Inflammatory macrophage treated with lipopolysaccharide for 1 hour (primary cell): ENCODE measurements at places on chromosomes 2 and 18.
A peak's percentile ranks its signal among the peaks of the same experiment; 100 is the strongest.

GRCh38 chr2:54691445-54692135 is 31.9 kb upstream of the EML6 start:
- no peak for DNase-seq

- DNase-seq = no peak
Measured at GRCh38 chr2:149559341-149560068, 28.1 kb downstream of the MMADHC start.

- DNase-seq = no peak
Measured at GRCh38 chr2:105409717-105410116, 10.9 kb upstream of the FHL2 start.

DNA sequence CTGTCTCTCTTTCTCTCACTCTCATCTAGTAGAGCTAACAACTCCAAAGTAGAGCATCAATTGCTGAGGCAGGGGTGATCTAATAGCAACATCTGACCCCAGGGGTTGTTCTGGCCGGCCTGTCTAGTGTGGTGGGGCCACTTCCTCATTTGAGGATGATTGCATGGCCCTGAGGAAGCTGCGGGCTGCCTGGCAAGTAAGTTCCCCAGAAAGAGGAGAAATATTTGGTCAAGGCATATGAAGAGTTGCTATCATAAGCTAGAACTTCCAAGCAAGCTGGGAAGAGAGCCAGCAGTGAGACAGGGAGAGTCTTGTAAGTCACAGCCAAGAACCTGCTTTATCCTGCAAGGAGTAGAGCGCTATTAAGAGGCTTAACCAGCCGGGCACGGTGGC is 50.8 kb upstream of the TMEM87B start:
- peak; percentile 96 for DNase-seq

DNA sequence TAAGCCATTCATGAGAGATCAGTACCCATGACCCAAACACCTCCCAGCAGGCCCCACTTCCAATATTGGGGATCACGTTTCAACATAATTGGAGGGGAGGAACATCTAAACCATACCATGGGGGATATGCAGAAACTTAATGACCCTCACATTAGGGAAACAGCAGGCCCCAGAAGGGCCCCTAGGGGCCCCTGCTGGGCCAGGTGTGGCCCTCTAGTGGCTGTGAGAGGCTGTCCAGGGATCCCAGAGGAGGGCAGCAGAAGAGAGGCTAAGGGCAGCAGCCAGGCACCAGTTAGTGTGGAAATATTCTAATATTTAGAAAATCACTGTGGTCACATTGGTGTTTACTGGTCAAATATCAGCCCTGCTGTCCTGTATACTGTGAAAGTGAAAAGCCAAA is 49.3 kb upstream of the ANKRD44 start:
- no peak for DNase-seq

- DNase-seq = no peak
Measured at GRCh38 chr18:26854292-26854881, 11.1 kb downstream of the AQP4 start.

GRCh38 chr2:219111375-219112061 is 49.1 kb downstream of the NHEJ1 start:
- DNase-seq = no peak

DNA sequence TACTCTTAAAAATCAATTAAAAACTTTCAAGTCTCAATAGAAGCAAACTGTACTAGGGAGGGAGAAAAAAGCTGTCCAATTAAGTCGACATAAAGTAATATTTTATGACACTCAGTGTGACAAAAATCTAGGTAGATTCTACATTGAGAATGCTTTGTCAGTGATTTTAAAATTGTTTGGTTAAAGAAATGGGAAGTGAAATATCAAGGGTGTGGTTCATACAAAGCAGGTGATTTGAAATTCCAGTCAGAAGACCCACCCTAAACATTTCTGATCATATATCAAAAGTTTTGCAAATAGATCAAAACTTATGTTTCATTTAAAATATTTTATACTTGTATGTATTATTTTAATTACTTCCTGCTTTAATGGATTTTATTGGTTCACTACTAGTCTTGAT is 338.9 kb upstream of the DCC start:
- no peak for DNase-seq

DNA sequence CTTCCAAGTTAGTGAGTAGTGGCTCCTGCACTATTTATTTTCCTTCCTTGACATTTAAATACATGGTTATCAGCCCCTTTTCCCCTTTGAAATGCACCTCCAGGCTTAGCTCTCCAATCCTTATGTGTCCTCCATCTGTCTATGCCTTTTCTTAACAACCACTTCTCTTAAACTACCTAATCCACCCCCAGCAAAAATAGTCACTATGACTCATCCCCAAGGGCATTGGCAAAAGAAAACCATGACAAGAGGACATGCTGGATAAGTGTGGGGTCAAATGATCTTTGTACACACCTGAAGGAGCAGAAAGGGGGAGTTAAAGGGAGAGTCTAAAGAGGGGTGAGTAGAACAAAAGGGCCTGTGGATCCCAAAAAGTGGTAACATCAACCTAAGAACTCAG is 127.2 kb downstream of the ANKRD44 start:
- no peak for DNase-seq

DNA sequence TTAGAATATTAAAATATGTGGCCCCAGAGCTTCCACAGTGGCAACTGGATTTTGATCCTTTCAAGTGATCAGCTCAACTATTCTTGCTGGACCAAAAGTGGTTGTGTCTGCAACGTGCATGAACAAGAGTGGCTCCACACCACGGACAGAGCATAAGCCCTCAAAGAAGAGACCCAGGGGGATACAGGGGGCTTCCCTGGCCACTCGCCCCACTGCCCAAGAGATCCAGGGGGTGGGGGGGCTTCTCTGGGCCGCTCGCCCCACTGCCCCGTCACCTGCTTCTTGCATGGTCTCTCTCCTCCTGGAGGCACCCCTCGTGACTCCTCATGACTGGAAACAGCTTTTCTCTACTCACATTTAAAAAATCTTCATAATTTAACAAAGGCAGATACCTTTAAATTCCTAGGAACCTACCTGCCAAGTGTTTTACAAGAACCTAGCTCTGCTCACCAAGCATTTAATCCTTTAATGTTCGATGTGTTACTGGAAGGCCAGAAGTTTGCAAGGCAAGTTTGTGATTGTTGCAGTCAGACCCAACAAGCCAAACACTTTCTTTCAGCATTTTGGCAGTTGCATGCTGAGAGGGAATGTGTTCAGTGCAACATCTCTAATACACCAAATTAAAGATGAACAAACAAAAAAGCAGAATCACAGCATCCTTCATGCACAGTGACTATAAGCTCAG is 174.3 kb downstream of the BCL2 start:
- DNase-seq = no peak

DNA sequence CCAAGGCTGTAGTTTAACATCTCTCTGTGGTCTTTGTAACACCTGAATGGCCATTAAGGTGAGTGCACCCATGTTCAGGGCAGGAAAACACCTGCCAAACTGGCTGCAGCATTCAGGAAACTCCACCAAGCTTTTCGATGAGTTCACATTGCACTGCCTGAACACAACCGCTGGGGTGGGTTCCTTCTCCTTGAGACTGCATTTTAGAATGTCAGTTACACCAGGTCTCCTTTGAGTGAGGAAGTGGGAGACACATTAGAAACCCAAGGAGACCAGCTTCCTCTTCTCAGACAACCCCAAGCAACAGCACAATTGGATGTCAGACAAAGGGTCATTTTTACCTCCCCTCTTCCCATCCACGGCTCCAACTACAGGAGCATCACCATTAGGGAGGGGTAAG is 35.2 kb downstream of the CYRIA start:
- DNase-seq = peak; percentile 73

- DNase-seq = peak; percentile 64
Measured at GRCh38 chr18:47901624-47902362, 28.7 kb downstream of the SMAD2 start.

DNA sequence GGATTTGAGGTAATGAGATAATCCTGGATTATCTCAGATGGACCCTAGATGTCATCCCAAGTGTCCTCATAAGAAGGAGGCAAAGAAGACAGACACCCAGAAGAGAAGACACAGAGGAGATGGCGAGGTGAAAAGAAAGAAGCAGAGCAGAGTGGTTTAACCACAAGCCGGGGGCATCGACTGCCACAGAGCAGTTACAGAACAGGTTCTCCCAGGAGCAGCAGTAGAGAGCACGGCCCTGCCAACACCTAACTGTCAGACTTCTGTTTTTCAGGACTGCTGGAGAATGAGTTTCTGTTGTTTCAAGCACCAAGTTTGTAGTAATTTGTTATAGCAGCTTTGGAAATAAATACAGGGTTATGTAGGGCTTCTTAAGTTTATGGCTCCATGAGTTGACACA is 437.0 kb downstream of the THSD7B start:
- DNase-seq = no peak

DNA sequence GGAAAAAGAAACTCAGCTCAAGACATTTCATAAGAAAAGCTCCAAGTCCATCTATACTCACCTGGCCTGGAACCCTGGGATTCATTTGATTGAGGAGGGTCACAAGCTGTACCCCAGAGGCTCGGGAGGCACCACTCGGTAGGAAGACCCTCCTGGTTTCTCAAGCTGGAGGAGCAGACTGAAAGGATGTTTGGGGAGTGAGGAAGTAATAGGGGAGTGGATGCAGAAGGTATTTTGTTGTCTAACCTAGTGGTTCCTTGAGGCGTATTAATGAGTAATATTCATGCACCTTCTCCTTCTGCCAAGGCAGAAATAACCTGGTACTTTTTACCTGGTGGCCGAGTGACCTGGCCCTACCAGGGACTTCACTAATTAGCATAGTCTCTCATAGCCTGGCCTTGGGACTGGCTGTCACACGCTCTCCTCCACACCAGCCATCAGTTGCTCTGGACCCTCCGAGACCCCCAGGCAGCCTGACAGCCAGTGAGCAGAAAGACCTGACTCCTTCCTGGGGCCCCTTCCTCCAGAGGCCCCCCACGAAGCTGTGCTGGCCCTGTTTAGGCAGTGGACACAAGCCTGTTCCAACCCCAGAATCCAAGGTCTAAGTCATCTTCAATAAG is 161.4 kb downstream of the BCL2 start:
- DNase-seq = no peak

GRCh38 chr18:9103376-9103873 is 926 bp downstream of the NDUFV2 start:
- DNase-seq = no peak

- no peak for DNase-seq
Measured at GRCh38 chr2:7826656-7827055, 855.2 kb upstream of the ID2 start.

DNA sequence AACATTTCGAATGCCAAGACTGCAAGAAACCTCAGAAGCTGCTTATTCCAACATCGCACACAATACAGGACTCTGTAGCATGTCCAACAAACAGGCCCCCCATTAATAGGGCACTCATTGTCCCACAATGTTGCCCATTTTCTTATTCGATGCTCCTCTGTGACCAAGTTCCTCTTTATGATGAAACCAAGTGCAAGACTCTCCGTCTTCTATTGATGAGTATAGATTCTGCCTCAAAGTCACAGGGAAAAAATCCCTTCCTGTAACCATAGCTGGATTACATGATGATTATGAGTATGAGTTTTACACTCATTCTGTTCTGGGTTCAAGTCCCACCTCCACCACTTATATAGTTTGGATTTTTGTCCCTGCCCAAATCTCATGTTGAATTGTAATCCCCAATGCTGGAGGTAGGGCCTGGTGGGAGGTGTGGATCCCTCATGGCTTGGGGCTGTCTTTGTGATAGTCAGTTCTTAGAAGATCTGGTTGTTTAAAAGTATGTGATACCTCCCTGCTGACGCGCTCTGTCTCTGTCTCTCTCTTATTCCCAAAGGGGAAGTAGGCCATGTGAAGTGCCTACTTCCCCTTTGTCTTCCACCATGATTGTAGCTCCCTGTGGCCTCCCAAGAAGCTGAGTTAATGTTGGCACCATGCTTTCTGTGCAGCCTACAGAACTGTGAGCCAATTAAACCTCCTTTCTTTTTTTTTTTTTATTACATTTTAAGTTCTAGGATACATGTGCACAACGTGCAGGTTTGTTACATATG is 148.7 kb downstream of the OSR1 start:
- no peak for DNase-seq

DNA sequence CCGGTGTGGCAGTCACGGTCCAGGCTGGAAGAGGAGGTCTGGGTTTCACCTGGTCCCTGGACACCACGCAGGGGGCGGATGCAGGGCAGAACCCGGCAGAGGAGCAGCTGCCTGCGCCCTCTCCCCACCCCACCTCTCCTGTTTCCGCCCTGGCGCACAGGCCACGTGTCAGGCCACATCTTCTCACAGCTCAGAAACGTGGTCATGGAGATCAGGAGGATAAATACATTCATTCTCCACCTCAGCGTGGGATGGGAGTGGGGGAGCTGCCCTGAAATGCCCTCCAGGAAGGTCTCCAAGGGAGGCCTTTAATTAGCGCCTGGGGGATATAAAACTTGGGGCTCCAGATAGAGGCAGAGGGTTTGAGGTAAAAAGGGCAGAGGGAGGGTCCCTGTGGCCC is 142.0 kb downstream of the KCTD1 start:
- DNase-seq = no peak

- no peak for DNase-seq
Measured at GRCh38 chr18:78720456-78721237, 259.0 kb upstream of the SALL3 start.

- DNase-seq = no peak
Measured at GRCh38 chr2:235478609-235479008, 15.2 kb upstream of the AGAP1 start.

DNA sequence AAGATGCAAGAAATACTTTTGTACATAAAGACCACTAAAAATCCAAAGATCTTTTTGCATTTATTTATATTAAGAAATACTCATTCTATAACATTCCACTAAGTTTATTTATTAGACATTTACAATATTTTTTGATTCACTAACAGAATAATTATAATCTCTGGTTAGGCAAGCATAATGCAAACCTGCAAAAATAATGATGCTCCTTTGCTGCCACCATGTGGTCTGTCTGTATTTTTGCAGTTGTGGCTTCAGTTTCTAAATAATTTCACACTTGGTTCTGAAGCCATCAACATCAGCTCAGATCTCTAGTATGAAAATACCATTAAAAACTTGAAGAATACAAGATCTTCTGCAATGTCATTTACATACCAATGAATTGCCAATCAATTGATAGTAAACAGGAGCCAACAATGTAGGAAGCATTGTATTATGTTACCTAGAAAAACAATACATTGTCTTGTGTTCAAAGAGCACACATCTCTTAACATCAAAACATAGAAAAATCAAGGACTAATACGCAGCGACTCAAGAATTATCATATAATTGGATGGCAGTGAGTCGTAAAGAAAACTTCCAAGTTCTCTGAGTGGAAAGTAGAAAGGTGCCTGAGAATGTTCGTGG is 28.8 kb upstream of the WDR75 start:
- DNase-seq = peak; percentile 64
